NCI-H1092 treated with DMSO at 0.1 percent for 48 hours (cell line): ENCODE measurements at places on chromosomes 2 and 18.

- DNase-seq, result no peak
These were observed 46.7 kb downstream of the FBXO48 start for GRCh38 chr2:68420254-68420910.

- DNase-seq, result no peak
These were observed 1642.5 kb upstream of the TMEFF2 start for GRCh38 chr2:193837111-193837738.

- DNase-seq, result no peak
These were observed 599.1 kb upstream of the FSHR start for GRCh38 chr2:49753344-49753985.

GRCh38 chr2:31414601-31415241 is at the start of gene XDH:
TSS of gene XDH (minus strand) at chr2:31414742. CDS start at chr2:31414666, 76 bp downstream.
- no peak for DNase-seq

DNA sequence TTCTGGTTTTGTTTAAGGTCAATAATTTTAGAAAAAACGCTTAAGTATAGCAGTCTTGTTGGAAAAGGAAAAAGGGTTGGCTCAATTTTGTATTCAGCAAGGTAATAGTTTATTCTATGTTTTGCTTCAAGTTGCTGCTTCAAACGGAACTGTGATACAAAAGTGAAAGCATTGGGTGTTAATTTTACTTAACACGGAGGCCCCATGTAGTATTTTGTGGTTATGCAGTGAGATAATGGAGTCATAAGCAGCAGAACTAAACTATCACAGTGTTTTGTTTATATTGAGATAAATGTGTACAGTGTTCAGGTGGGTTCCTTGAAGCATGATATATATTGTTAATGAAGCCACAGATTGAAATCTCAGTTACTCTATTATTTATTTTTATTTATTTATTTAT is 67.0 kb upstream of the LYPD6B start:
- no peak for DNase-seq

GRCh38 chr2:36409935-36410334 is 54.4 kb downstream of the CRIM1 start:
- no peak for DNase-seq

- no peak for DNase-seq
These were observed 14.0 kb upstream of the CD226 start for GRCh38 chr18:69961718-69962117.

DNA sequence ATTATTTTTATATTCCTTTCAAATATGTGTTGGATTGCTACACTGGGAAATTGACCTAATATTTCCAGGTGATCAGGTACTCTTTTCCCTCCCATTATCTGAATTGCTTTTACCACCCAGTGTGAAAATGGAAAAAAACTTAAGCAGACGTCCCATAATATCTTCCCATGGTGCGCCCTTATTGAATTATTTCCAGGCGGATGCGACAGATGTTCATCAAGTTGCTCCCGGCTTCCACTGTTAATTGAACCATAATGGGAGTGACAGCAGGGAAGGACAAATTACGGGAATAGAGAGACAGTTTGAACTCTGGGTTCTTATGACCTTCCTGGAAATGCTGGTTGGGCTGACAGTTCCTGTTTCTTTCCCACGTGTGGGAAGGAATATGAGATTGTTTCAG is 93.3 kb downstream of the THSD7B start:
- no peak for DNase-seq

DNA sequence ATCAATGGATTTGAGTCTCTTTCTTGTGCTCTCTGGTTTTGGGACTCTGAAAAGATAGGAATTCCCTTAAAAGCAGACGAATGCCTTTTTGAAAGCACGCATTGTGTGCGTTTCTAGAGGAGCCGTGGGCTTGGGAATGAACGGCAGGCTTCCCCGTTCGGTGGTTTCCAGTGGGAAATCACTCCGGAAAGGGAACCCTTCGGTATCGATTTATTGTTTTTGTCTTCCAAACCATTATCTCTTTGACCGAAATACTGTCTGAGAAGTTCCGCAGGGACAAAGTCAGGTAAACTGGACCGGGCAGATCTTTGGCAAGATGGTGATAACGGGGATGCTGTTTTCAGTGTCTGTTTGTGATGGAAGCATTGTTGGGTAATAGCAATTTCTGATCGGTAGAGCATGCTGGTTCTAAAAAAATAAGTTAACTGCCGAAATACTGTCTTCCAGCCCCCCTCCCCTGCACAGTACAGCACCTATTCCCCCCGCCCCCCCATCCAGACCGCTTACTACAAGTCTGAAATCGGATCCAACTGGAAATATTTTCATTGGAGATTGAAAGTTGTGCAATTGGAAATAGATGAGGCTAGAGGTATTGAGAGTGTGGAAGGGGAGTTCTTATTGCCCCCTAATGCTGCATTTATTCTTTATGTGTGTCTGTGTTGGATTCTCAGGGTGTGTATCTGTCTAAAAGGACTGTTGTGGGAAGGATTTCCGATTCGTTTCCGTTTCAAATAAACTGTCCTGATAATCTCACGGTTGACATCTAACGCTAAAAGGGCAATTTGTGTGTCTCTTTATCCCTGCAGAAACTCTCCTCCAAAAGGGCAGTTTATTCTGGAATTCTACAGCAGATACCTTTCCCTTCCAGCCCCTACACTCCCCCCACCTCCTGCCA is 635 bp downstream of the SETBP1 start:
- DNase-seq, result peak; percentile 70

GRCh38 chr2:101473911-101474701 is 806 bp downstream of the RFX8 start:
- no peak for DNase-seq

- DNase-seq, result no peak
These were observed 2.8 kb downstream of the IRS1 start for GRCh38 chr2:226796840-226797288.

DNA sequence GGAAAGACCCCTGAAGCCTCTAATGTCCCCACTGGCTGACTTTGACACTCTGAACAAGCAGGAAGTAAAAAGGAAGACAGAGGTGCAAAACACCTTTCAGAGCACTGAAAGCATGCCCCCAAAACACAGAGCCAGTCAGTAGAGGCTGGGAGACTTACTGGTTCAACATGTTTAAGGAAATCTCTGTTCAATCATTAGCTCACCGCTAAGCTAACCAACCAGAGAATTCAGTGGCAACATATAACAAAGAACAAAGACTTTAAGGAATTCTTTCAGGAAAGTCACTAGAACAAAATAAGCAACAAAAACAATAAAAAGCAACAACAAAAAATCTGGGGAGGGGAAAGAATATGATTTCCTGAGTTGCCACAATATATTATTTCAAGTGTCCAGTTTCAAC is 24.1 kb upstream of the RNU4ATAC start:
- no peak for DNase-seq

DNA sequence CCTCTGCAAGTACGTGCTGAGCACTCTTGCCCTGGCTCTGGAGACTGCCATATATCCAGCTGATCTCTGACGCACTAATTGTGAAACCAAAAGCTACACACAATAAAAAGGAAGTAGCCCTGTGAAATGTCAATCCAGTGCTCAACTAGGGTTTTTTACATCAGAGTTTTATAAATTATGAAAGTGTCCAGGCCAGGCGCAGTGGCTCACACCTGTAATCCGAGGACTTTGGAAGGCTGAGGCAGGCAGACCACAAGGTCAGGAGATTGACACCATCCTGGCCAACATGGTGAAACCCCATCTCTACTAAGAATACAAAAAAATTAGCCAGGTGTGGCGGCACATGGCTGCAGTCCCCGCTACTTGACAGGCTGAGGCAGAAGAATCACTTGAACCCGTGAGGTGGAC is 24.5 kb upstream of the PEX13 start:
- no peak for DNase-seq

DNA sequence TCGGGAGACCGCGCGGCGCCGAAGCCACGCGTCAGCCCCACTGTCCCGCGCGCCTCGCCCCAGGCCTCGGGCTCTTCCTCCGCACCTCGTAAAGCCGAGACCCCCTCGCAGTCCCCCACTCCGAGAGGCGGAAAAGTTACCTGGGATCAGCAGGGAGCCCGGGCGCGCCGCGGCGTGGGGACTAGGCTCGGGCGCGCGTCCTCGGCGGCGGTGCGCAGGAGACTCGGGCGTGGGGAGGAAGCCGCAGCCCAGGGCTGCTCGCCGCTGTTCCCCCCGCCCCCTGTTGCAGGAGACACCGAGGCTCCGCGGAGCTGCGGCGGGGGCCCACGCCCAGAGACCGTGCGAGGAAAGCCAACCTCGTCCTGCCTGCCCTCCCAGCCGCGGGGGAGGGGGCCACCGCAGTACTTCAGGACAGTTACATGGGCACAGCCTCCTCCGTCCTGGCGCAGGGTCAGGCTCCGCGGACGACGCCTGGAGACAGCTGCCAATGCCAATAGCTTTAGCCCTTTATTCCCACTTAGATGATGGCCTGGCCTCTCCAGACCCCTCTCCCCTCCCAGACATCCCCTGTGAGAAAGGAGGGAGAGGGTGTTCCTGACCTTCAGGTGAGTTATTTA is at the start of gene EPB41L3:
TSS of gene EPB41L3 (minus strand) at position 225 of the 617 bp plus-strand sequence. CDS start 54,814 bp downstream, outside the sequence.
- DNase-seq, result peak; percentile 32

DNA sequence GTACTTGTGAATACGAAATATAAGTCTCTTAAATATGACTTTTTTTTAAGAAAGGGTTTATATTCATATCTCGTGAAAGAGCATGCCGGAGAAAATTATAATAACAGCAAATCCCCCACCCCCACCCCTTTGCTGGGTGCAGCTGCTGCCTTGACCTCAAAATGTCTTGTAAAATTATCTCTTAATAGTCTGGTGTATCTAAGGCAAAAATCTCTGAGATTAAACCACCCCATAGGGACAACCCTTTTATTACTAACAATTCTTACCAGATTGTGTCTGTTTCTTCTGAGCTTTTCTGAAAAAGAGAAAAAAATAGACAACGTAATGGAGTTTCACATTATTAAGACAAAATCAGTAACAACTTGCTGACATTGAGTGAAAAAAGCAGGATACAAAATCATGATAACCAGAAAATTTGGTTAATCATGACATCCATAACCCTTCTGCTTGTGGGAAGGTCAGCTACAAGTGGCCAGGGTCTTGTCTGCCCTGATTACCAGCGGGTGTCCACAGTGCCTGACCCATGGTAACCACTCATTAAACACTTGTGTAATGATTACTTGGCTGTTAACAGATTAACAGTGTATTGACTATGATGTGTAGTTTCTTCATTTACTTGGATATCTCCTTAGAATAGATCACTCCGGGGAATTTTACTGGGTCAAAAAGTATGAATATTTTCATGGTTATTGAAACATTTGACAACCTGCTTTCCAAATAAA is 1.5 kb downstream of the STRADB start:
- DNase-seq, result no peak

GRCh38 chr2:226652983-226653765 is 146.4 kb downstream of the IRS1 start:
- no peak for DNase-seq

DNA sequence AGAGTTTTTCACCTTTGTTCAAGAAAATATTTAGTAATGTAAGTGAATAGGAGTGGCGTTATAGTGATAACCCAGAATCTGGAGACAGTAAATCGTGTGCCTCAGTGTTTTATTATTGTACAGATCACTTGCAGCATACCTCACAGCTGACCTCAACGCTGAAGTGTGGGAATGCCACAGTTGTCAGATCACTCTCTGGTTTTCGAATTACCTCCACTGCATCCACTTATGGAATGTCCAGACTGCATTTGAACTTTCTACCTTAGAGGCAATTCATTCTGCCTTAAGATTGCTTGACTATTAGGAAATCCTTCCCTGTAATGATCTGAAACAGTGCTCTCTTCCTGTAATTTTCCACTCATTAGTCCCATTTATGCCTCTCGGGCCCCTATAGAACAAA is 164.5 kb upstream of the ALPP start:
- DNase-seq, result no peak

GRCh38 chr2:236562434-236562833 is 7.2 kb upstream of the ACKR3 start:
- no peak for DNase-seq

DNA sequence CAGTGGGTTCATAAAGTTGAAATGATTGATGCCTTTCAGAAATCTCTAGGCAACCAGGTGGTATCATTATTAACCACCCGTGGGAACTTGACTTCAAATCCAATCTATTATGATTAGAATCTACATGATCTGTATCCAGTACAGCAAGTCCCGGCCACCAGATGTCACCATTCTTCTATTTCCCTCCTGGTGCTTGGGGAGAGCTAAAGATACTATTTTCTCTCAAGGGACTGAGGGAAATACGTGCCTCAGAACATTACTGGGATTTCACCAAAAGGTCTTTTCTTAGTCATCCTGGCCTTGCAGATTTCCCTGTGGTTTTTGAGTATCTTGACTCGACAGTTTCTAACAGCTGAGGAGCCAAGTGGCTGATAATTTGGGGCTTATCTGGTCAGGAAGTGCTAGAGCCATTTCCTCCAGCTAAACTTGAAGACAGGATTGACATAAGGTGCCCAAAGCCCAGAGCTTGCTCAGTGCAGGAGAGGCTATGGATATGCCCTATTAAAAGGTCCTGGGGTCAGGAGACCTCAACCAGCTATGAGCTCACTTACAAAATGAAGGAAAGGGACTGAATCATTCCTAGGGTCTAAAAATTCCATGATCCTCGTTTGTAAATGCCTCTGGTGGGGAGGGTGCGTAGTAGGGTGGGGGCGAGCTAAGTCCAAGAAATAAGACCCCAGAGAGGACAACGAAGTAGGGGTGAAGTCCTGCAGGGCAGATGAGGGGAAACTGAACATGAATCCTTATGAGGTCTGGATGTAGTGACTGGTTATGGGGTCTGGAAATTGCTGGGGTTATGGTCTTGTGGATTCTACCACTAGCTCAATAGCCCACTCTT is 135.4 kb upstream of the MGAT5 start:
- peak; percentile 84 for DNase-seq

- no peak for DNase-seq
These were observed 127.6 kb downstream of the PIK3C3 start for GRCh38 chr18:42082415-42083234.

DNA sequence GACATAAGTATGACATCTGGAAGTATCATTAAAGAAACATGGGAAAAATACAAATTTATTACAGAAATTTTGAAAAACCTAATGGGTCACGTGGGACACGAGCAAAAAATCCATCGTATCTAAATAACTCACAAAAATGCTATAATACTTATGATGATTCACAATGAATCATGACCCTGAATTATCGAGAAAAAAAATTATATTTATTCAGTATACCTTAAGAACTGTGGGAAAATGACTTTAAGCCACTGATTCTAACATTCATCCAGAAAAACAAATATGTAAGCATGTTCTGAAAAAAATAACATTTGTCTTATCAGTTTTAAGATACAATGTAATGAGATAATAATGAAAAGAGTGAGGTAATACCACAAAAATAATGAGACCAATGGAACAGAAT is 51.8 kb downstream of the ZNF385B start:
- no peak for DNase-seq

GRCh38 chr2:9666306-9666705 is 35.5 kb upstream of the YWHAQ start:
- DNase-seq, result no peak
